ENCODE measurements at places on chromosomes 11 and 22.

DNA sequence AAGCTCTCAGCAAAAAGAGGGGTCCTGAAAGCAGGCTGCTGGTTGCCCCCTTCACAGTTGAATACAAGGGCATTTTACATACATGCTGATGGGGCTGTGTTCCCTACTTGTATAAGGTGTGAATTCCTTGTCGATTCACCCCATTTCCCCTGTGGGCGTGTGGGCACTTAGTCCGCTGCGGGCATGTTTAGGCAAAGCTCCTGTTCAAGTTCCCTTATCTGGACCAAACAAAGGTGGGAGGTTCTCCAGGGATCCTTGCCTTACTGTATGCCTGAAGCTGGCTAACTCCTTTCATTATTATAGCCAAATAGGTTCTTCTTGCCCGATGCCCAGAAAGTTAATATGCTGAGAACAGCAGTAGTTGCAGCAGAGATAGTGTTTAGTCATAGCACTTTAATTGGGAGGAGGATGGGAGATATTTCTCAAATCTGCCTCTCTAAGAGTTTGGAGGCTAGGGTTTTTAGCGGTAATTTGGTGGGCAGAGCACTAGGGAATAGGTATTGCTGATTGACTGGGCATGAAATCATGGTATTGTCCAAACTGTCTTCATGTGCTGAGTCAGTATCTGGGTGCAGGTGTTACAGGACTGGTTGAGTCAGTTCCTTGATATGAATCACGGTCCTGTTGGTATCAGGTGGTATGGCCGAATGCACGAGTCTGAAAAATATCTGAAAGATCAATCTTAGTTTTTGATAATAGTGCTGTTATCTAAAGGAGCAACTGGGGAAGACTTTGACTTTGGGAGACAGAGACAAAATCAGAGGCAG lies 32.7 kb downstream of the METTL15 start:
- DNase-seq = no peak

GRCh38 chr22:44082801-44083200 lies 58.7 kb downstream of the PARVB start:
- DNase-seq = no peak

DNA sequence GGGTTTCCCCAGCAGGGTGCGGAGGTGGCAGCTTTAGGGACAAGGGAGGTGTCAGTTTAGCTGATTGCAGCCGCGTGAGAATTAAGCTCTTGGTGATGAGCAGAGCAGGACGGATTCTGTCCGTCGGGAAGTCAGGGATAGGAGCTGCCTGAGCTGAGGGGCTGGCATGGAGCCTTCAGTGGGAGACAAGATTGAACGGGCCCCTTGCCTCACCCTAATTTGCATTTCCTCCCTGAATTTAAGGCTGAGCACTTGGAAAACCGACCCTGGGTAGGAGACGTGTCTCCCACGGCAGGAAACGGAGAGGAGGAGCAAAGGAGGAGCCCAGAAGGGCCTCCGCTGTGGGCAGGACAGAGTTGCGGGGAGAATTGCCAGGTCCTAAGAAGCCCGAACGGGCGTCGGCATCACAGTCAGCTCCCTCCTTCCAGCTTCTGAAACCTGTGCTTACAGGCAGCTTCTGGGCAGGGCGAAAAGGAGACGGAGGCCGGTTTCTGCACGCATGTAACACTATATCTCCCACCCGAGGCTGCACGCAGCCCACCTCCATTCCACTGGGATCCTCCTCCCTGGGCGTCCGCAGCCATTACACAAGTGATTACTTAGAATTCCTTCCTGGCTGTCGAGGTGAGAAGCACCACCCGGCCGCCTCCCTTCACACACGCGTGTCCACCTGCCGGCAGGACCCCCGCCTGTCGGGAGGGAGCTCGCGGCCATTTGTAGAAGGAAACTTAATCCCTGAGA lies 345.8 kb downstream of the BRD1 start:
- DNase-seq = no peak

DNA sequence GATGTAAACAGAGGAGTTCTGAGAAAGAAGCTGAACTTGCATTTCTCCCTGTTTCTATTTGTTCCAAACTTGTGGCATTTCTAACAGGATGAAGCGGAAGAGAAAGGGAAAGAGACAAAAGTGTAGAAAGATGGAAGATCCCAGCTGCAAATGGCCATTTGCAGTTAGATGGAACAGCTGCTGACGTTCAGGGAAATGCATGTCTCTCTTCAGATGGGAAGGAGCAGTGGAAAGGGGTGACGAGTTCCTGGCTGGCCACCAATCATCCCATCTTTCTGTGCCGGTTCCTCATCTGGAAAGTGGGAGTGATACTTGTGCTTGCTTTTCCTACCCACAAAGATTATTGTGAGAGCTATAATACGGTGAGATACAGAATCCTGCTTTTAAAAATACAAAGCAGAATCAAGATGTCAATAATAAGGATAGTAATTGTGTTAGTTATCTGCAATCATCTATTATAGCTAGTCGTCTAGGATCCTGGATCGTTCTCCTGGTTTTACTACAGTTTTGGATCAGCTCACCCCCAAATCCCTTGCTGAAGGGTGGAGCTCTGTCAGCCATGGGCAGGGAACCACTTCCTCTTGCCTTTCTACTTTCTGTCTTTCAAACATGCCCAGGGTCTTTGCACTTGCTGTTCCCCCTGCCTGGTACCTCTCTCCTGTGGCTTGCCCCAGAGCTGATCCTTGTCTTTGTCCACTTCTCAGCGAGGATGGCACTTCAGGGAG lies 1.2 kb upstream of the TIMP3 start:
- no peak for DNase-seq
